T-helper 1 cell (primary cell): ENCODE measurements at places on chromosomes 6 and 20.

- DNase-seq, result no peak
These were observed 50.7 kb upstream of the TPD52L1 start for GRCh38 chr6:125102891-125103290.

GRCh38 chr6:131134220-131134979, 867 bp upstream of the AKAP7 start:
- DNase-seq, result no peak

GRCh38 chr6:37354526-37355384, 972 bp downstream of the RNF8 start:
- DNase-seq, result peak; percentile 16

DNA sequence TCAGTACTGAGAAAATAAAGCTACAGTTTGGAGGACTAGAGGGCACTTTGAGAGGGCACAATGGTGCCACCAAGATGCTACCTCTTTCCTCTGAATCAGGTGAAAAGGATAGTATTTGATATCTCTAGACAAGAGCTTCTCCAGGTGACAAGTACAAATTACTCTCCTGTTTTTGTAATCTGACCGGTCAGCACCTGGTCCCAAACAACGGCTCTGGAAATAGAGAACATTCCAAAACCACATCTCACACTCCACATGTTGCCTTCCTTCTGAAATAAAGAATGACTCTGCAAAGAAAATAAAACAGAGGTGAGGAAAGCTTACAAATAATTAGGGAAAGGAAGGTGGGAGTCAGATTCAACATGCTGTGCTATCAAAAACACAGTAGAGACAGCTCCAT, 51.3 kb upstream of the CITED2 start:
- DNase-seq, result no peak

DNA sequence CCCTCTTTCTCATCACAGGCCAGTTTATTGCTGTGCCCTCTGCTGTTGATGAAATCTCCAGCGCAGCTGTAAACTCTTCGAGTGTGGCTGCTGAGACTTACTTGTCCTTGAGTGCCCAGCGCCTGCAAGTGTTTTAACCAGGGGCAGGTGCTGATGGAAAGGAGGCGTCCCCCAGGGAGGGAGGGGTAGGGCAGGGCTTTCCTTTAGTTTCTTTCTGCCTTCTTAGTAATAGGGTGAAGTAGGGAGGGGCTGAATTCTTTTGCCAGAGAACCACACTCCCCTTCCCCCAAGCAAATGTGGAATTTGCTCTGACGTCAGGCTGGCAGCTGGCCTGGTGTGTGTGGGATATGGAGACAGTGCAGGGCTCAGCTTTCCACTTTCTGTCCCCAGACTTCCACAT, 61.2 kb downstream of the IGF2R start:
- DNase-seq, result no peak

DNA sequence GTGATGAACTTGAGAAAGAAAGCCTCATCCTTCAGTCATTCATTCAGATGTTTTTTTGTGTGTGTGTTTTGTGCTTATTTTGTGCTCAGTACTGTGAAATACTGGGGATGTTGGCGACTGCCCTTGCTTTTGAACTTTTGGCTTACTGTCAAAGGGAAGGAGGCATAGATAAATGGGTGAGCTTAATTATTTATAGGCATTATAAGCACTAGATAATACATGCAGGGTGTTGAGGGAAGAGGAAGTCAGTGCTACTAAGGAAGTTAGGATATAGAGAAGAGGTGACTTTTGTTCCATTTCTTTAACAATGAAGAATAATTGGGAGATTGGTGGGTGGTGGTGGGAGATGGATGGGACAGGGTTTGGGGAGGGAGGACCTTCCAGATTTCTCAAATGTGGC, 23.6 kb downstream of the XRN2 start:
- no peak for DNase-seq

- no peak for DNase-seq
These were observed 5.5 kb downstream of the BFSP1 start for GRCh38 chr20:17525650-17526049.

DNA sequence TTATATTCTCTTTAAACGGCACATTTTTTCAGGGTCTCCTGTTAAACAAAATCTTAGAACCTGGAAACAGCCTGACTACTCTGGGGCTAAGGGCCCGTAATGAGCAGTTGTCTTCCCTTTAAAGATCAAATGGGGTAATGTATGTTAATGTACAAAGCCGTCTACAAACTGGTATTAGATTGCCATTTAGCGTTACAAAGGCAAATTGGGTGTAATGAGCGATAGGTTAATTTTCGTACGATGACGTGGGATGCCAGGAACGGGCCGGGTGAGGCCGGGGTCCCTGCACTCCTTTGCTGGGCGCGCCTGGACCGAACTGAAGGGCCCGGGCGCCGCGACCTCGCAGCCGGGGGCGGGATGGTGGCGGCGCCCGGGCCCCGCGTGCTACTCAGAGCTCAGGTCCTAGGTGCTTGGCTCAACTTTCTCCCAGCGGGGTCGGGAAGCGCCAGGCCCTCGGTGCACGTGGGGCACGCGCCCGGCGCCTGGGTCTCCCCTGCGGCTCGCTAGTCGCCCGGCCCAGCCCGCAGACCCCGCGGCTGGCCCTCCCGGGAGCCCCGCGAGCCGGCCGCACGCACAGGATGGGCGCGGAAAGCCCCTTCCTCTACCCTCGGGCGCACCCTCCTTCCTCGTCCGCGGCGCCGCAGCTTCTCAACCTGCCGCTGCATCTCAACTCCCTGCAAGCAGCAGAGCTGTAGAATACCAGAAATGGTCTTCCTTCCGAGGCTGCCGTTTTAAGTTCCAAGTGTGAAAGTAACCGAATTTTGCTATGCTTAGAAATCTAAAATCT, 5.9 kb downstream of the NKX2-4 start:
- DNase-seq, result no peak

GRCh38 chr6:72916298-72916697, 294.4 kb downstream of the KCNQ5 start:
- DNase-seq, result no peak

DNA sequence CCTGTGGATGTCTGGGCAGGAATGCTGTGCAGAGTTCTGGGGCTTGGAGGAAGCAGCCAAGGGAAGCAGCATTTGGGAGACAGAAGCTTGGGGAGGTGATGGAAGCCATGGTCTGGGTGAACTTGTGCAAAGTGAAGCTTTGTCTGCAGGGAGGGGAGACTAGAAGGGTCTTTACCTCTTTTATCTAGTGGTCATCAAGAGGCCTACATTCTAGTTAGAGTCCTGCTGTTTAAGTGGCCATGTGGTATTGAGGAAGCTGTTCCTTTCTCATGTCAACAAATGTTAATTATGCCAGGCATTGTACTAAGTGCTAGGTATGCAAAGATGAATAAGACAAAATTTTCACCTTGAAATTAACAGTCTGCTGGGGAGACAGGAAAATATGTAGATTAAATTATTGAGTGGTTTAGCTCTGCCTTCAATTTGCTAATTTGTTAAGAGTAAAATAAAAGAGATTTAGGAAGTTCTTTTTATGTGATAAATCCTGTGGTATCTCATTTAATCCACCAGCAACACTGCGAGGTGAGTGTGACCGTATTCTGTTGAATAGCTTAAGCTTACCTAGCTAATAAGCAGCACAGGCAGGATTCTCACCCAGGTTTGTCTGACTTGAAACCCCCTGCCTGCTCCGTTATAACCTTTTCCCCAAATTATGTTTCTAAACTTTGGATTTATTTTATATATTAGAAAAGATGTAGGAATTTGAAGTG, 43.1 kb downstream of the ARID1B start:
- DNase-seq, result no peak

DNA sequence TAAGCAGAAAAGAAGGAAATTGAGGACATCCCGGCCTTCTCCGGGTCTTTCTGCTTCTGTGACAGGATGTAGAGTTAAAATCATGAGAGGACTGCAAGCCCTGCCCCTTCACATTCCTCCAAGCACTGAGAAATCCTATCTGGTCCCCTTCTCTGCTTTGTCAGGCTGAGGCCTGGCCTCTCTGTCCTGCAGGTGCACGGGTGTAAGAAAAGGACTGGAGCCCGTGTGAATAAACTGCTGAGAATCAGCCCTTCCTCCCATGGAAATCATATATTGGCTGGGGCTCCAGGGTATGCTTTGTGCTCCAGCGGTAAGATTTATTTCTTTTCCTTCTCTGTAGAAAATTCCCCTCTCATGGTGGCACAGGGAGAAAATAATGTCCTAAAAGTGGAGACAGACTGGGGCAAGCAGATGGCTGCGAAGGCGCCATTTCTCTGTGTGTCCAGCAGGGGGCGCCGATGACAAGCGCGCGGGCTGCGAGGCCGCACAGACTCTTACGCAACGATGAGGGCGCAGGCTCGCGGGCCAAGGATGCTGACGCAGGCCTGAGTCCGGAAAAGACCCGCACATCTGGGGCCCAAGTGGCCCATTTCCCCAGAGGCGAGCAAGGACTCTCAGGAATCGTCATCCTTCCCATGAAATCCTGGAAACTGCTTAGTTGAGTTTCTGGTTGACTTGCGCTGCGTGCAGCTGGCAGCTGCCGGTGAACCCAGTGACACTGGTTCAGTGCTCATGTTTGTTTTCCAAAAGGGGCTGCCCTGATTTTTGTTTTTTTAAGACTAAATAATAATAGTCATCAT, 258.6 kb downstream of the ADGB start:
- peak; percentile 54 for DNase-seq

- DNase-seq, result no peak
These were observed 44.7 kb downstream of the MCUR1 start for GRCh38 chr6:13769655-13770053.

DNA sequence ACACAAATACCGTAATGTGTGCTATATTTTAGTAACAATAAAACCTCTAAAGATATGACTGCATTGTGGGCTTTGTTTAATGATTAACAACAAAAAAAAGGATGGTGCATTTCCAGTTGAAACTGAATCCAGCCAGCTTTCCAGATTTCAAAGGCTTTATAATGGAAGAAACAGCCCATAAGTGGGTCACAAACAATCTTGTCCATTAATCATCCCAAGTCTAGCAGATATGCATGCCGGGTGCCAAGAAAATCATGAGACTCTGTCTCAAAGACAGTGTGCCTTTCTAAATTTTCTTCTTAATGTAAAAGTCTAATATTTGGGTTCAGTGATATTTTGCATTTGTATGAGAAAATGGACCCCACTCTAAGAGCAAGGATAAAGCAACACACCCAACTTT, 20.6 kb upstream of the LAMP5 start:
- DNase-seq, result no peak

DNA sequence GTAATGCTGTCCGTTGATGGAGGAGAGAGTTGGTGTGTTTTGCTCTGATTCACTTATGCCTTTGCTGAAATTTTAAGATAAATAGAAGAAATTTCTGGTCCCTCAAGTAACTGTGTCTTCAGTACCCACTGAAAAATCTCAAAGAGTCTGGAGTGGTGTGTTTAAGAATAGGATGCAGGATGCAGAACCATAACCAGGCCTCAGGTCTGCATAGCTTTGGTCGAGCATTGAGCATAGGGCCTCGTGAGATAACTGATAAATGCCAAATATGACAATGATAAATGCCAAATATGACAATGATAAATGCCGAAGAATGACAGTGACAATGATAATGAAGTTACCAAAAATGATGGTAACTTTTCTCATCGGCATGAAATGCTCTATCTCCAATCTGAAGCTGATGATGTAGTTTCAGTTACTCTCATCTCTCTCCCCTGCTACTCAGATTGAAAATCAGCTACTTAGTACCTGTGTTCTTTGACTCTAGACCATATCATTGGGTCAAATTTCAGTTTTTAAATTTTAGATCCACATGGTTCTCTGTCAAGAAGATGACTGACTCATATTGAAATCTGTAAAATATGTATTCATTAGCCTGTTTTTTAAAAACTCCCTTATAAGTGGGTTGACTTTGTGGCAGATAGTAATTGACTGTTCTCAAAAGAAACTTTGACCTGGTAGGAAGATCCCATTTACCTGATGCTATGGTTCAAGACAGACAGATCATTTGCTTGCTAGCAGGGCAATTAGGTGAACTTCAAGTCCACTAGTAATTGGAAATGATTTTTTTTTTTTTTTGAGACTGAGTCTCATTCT, 96.6 kb downstream of the SLC16A10 start:
- DNase-seq, result no peak
